ENCODE measurements at places on chromosomes 16 and 17.

DNA sequence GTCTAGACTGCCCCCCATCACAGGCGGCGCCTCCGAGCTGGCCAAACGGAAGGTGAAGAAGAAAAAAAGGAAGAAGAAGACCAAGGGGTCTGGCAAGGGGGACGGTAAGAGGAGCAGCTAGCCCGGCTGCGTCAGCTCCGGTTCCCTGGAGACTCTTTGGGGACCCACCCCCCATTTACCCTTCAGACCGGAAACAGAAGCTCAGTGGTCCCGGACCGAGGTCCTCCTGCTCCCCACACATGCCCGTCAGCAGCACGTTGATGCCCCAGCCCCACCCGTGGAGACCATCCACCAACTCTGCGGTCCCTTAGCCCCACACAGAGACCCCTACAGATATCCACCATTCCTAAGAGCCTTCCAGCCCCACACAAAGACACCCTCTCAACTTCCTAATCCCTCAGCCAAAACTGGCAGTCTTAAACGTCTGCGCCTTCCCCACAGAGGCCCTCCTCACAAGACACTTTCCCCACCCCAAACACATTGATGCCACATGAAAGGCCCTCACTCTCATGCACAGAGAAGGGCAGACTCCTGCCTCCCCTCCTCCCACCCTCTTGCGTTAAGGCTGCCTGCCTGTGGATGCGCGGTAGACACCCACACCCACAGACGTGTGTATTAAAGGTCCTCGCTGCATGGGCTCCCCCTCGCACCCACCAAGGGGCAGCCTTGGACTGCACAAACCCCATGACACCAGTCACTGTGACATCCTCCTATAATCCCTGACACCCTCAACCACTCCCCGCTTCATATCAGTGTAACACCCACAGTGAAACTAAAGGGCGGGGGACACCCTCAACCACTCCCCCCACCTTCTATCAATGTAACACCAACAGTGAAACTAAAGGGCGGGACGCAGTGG is 58.2 kb upstream of the RPH3AL start:
- peak; percentile 64 for DNase-seq

DNA sequence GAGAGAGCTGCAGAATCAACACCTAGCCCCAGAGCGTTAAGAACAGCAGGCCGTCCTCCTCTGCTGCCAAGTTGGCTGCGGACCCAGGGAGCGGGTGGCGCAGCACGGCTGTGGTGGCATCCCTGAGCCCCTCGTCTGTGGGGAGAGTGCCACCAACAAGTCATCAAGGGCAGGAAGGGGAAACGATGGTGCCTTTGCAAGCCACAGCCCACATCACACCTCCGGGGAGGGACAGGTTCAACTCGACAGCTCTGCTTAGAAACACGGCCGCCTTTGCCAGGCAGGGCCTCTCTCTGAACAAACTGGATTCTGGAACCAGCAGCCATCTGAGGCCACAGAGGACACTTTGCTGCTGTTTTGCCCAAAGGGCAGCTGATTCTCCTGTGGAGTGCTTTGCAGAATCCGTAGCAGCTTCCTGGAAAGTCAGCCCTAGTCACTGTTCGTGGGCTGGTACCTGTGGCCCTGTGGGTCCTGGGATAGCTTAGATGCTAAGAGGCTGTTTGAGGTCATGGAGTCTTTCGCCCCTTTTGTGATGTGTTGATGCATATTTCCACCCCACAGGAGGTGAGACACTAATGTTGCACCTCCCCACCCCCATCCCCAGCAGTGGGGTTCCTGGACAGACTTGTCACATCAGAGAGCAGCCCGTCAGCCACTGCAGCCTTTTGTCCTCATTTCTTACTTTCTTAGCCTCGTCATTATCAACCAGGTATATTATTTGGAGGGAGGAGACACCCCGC is 270.6 kb downstream of the CPPED1 start:
- DNase-seq: no peak

DNA sequence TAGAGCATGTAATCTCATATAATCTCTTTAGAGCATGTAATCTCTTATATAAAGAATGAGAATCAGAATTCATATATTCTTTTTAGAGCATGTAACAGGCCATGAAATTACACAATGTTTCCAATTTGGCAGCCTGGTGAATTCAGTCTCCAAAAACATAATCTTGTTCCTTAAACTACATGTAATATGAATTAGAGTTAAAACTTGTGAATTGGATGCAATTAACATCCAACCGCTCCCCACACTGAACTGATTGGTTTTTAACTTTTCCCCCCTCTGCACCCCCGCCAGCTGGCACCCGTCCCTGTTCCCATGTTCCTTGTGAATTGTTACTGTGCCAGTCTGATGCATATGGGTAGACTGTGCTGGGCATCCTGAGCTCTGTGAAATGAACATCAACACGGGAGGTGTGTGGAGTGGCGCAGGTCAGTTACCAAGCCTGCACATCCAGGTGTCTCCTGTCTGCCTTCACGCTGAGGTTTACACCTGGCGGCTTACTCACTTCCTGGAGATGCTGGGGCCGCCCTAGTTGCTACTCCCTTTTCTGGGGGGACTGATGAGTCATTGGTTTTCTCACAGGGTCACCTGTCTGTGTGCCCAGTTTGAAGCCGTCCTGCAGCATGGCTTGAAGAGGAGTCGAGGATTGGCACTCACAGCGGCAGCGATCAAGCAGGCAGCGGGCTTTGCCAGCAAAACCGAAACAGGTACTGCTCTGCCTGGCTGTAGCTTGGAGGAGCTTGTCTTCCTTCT is 50.4 kb downstream of the SNX29 start:
- no peak for DNase-seq

- no peak for DNase-seq
Measured at GRCh38 chr17:3038941-3039340, 24.5 kb downstream of the OR1D5 start.

GRCh38 chr17:63116967-63117830 is 151.2 kb downstream of the TANC2 start:
- DNase-seq: no peak

GRCh38 chr16:30367349-30368009 is 2.8 kb downstream of the TBC1D10B start:
- DNase-seq: no peak

GRCh38 chr16:23863511-23864422 is 28.0 kb downstream of the PRKCB start:
- peak; percentile 87 for DNase-seq

DNA sequence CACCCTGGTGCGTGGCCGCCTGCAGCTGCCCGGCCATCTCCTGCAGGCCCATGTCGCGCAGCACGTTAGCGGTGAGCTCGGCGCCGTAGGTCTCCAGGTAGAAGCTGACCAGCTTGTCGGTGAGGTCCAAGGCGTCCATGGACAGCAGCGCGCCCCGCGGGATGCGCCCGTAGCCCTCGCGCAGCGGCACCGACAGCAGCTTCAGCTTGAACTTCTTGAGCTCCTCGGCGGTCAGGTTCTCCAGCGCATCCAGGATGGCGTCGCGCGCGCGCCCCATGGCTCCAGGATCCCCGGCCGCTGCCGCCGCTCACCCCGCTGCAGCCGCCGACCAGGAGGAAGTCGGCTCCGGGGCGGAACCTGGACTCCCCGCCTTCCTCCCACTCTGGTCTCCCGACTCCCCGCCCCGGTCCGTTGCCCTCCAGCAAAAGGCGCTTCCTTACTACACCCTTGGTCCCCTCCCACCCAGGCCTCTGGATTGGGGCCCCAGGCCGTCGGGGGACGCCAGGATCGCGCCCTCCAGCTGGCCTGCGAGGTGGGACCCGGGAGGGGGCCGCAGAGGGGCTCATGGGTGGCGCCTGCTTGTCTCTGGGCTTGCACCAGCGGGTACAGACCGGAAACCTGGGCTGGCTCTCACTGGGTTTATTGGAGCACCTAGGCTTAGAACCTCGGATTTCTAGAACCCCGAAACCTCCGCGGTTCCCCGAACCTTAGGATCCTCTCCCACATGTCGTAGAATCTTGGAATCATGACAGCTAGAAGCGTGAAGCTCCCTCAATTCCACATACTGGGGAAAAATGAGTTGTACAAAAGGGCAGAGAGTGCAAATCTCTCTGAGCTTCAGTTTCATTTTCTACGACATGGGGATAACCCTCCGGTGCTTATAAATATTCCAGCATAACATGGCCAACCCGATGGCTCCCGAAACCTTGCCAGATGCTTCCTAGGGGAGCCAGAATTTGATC is at the start of gene PYCARD:
Gene PYCARD, minus strand, starts transcription at position 347 of the 962 bp plus-strand sequence. Its CDS starts 70 bp downstream, at position 277.
- peak; percentile 87 for DNase-seq

DNA sequence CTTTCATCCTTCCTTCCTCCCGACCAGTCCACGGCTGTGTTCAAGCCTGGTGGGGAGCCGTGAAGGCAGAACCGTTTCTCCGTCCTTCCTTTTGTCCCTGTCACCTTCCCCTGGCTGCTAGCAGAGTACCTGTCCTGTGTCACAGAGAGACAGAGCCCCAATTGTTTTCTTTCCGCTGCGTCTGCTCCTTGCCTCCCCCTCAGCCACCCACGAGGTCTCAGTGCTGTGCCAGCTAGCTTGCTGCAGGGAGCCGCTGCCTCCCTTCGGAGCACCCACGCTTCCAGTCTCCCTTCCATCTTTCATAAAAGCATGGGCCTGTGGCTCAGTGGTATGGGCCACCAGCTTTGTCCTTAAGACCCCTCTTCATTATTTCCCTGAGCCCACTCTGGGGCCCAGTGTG is 62.2 kb downstream of the MPRIP start:
- DNase-seq: no peak

DNA sequence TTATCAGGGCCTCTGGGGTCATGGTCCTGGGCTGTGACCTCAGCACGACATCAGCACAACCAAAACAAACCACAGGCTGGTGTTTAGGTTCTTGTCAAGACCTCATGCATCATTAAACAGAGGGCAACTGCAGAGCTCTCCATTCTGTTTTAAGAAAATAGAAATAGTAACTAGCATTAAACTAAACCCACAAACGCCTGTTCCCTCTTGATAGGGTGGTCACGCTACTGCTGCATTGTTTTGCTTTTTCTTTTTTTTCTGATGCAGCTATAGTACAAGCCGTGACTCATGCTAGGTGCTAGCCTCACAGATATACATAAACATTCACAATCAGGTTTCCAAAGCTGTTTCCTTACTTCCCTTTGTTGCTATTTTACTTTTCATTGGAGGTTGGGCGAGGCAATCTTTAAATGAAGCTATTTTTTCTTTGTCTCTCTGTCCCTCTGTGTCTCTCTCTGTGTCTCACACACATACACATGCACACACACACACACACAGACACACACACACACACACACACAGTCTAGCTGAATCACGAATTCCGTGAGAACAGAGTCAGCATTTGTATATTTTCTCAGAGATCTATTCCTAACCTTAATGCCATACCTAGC is 310.3 kb downstream of the CDH13 start:
- no peak for DNase-seq

GRCh38 chr17:83121921-83122820 is 42.8 kb downstream of the METRNL start:
- no peak for DNase-seq

DNA sequence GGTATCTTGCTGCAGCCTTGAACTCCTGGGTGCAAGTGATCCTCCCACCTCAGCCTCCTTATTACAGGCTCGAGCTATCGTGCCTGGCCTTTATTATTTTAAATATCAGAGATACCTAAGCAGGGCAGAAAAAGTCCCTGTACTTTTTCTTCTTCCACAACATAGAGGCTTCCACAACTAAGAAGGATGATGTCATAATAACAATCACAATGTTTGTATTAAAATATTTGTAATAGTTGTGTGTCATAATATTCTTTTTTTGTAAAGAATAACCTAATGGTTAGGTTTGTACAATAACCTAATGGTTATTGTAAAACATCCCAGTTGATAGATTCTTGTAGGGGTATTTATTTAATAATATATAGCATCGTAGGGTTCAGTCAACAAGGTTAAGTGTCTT is 26.7 kb upstream of the DUSP14 start:
- DNase-seq: no peak

All from NB4 (cell line).